ENCODE measurements at places on chromosomes 1 and 21.

GRCh38 chr1:966135-966703 lies at the start of gene PLEKHN1:
Gene PLEKHN1, plus strand, starts transcription at chr1:966482. Its CDS starts 50 bp downstream, at chr1:966532.
- peak; percentile 75 for DNase-seq

GRCh38 chr1:9238134-9238533 lies 3.6 kb downstream of the H6PD start:
- DNase-seq = no peak

DNA sequence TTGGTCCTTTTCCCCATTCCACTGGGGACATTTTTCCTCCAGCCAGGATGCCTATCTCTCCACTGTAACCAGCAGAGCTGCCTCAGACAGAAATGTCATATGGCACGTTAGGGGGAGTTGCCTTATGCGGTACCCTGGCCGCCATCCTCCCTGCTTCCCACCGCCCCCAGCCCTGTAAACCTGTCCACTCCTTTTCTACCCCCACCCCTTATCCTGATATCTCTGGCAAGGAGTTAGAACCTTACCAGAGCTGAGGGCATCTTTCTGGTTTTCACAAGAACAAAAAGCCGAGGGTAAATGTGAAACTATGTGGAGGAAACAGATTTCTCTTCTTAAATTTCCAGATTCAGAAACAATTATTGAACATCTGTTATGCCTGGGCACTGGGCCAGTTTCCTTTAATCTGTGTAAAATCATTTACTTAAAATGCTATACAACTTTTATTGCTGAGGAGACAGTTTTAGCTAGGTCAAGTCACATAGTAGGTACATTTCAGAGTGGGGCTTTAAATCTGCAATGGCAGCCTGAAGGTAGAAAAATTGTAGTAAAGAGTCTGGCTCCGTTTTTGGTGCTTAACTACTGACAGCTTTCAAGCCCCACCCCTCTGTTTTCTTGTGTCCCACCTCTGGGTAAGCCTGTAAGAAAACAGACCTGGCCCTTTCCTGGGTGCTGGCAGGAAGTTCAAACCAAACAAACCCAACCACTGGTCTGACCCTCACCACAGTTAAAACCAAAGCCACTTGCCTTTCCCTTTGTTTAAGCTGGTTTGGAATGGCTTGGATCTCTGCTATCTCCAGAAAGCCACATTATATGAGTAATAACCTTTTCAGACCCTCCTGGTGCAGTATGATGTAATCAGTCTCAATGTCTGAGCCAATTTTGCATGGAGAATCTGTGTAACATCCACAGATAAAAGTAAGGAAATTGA lies 319.0 kb downstream of the HHAT start:
- DNase-seq = no peak

GRCh38 chr1:36876990-36877389 lies 157.3 kb downstream of the GRIK3 start:
- DNase-seq = no peak

DNA sequence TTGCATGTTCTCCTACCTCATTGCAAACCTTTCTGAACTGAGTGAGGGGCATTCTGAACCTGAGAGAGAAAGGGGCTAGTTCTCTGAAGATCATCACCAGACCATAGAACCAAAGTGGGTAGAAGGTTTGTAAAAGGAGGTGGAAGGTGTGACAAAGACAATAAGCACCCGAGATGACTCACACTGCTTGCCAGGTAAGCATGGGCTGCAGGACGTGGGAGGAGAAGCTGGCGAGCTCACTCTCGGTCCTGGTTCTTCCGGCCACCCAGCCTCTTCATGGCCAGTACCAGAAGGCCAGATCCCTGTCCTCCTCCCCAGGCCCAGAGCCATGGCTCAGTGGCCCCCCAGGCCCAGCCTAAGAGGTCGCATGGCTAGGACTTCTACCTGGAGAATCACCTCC lies 128.3 kb downstream of the TMEM53 start:
- DNase-seq = no peak

GRCh38 chr1:111157431-111157830 lies 17.4 kb downstream of the CEPT1 start:
- no peak for DNase-seq

- DNase-seq = no peak
Observed at GRCh38 chr1:154288661-154289060, 16.2 kb downstream of the HAX1 start.

GRCh38 chr1:213761845-213762407 lies 225.8 kb upstream of the PROX1 start:
- no peak for DNase-seq

GRCh38 chr1:50559421-50559820 lies 136.2 kb upstream of the DMRTA2 start:
- DNase-seq = no peak

GRCh38 chr1:208544794-208545193 lies 300.6 kb upstream of the PLXNA2 start:
- DNase-seq = no peak

GRCh38 chr1:181011301-181012202 lies 11.1 kb downstream of the STX6 start:
- DNase-seq = no peak

DNA sequence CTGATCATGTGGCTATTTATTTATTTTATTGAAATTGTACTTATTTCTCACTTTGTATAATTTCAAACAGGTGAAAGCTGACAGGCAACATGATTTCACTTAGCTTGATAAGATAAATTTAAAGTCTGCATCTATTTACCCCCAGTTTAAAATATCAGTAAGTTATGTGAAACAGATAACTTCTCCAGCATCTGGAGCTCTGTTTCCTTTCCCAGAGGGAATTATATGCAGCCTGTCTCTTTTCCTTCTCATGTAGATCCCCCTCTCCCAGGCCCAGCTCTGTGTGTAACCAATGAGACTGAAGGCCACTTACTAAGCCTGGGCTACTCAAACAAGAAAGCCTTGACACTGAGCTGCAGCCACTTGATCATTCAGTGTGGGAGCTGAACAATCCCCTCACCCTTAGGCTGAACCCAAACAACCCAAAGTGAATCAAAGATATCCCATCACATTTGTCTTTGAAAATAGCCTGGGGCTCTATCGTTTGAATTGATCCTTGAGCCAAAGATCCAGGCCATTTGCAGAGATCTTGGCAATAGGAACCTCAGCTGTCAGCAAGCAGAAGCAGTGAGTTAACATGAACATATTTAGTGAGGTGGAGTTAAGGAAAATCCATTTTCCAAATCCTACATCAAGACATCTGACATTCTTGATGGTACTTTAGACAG lies 383.9 kb downstream of the TGFB2 start:
- DNase-seq = no peak

- no peak for DNase-seq
Observed at GRCh38 chr21:19981938-19982337, 1016.3 kb upstream of the NCAM2 start.

DNA sequence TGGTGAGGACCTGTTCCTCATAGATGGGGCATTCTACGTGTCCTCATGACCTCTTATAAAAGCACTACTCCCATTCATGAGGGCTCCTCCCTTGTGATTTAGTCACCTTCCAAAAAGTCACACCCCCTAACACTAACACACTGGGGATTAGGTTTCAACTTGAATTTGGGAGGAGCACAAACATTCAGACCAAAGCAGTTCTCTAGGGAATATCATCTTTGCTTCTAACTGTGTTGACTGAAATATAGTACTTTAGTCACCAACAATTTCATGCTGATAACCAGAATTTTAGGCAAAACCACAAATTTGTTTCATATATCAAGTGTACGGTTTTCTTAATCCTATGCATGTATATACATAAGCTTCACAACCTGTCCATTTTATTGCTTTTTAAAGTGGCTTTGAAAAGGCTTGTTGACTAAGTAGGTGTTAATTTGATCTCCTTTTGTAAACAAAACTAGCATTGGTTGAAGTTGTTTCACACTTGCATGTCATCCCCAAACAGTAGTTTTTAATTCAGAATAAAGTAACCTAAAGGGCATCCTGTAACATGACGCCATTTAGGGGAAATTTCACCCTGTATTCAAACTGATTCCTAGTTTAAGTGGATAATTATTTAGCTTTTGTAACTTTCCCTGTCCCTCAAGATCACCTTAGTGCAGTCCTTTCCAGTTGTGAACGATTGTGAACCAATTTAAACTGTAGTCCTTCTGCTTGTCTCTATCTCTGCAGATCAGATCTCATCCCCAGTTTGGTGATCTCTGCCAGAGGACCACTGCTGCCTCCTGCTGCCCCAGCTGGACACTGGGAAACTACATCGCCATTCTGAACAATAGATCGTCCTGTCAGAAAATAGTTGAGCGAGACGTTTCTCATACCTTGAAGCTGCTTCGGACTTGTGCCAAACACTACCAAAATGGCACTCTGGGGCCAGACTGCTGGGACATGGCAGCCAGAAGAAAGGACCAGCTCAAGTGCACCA lies 141.1 kb downstream of the TLR5 start:
- DNase-seq = peak; percentile 35

- DNase-seq = no peak
Observed at GRCh38 chr1:17795836-17796645, 40.9 kb downstream of the ACTL8 start.

DNA sequence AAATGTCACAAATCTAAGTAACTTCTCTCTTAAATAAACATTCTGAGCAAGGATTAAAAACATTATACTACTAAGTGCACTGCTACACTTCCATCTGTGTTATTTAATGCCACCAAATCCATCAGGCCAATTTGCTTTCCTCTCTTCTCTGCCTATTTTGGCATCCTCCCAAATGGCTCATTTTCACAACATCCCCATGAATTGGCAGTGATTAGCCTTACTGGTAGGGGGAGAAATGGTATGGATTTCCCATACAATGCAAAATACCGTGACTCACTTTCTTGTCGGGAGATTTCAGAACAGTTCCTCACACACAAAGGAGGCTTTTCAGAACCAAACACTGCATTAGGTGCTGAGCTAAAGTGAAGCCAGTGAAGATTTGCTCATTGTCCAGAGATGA lies 195.7 kb downstream of the MIS18A start:
- no peak for DNase-seq

DNA sequence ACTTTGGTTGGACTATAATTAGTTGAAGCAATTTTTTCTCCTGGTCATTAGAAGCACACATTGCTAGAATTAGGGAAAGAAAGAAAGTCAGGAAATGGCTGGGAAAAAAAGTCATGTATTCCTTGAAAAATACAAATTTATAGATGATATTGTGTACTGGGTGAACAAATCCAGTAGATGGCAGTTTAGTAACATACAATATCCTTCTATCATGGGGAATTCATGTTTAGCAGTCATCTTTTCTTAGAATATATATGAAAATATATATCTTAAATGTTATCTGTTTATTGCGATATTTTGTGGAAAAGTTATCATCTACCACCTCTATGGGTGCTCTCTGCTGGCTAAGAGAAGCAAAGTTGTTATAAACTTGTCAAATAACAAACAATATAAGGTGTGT lies 13.1 kb upstream of the ZRANB2 start:
- DNase-seq = peak; percentile 29

DNA sequence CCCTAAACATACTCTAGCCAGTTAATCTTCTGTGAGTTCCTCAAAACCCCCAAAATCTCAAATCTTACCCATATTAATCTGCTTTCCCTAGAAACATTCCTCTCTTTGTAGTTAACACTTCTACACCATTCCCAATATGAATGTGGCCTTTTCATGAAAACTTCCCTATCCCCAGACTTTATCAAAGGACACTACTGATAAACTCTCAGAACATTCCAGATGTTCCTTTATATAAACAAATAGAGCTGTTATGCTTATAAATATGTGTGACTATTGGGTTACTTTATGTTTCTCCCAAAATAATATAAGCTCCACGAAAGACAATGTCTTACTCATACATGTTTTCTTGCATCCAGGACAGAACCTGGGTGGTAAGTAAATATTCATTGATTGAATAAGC lies 205.4 kb upstream of the NFIA start:
- DNase-seq = no peak

GRCh38 chr1:169368406-169368769 lies 393 bp downstream of the BLZF1 start:
- peak; percentile 25 for DNase-seq

DNA sequence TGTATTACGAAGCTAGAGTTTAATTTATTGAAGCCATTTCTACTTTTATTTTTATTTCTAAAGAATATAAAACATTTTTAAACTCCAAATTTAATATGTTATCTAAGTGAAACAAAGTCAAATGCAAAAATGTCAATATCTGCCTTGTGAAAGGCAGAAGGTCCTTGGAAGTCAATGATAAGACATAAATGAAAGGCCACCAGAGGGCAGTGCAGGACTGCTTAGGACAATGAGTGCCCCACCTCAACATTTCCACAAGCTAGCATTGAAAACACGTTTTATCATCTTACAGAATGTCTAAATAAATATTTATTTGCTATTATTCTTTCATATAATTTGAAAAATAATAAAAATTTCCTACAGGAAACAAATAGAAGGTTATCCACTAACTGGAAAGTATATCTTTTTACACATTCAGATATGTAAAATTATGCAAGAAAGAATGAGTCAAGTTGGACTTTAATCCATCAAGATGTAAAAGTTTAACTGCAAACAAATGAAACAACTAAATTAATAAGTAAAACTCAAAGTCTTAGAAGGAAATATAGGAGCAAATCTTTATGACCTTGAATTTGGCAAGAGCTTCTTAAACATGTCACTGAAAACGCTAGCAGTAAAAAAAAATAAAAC lies 140.1 kb upstream of the FMN2 start:
- peak; percentile 77 for DNase-seq

GRCh38 chr1:16075337-16076030 lies 2.0 kb upstream of the FAM131C start:
- peak; percentile 79 for DNase-seq

GRCh38 chr1:57678138-57678537 lies 254.3 kb upstream of the DAB1 start:
- no peak for DNase-seq

- DNase-seq = no peak
Observed at GRCh38 chr1:36941316-36941978, 92.9 kb downstream of the GRIK3 start.

- DNase-seq = no peak
Observed at GRCh38 chr1:159981351-159982055, 27.5 kb upstream of the SLAMF9 start.

- DNase-seq = no peak
Observed at GRCh38 chr1:59776960-59777852, 37.5 kb upstream of the HOOK1 start.

Measured in ACHN (cell line).